ENCODE measurements at places on chromosomes 3 and 15.

- DNase-seq = no peak
These were observed 6.1 kb upstream of the TICRR start for GRCh38 chr15:89569090-89569745.

DNA sequence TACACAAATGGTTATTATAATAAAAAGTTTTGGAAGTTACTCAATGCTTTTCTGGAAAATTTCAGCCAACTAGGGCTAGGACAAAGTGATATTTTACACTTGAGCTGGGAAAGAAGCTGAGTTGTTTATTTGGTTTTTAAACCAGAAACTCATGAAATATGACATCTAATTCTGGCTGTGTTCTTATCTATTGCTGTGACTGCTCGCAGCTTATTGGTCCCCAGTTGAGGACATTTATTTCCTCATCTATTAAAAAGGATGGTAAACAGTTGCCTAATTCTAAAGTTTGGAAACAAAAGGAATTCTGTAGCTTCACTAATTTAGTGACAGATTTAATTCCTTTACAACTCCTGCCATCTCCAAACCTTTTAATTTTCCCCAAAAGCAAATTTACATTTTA lies 487.6 kb upstream of the IL12A start:
- no peak for DNase-seq

DNA sequence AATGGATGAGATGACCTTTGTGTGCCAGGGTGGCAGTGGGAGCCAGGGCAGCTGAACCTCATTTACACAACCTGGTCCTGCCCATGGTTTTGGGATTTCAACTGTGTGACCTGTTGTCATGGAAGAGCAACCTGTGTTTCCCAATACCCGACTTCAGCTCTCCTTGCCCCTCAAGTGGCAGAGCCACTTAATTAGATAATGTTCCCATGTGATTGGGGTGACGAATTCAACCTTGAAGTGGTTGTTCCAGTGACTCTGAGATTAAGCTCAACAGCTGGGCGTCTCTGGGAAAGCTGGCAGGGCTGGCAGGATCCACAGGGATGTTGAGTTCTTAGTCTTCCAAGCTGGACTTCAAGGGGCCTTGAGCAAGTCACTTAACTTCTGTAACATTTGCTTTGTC lies 71.0 kb downstream of the THSD4 start:
- DNase-seq = no peak

DNA sequence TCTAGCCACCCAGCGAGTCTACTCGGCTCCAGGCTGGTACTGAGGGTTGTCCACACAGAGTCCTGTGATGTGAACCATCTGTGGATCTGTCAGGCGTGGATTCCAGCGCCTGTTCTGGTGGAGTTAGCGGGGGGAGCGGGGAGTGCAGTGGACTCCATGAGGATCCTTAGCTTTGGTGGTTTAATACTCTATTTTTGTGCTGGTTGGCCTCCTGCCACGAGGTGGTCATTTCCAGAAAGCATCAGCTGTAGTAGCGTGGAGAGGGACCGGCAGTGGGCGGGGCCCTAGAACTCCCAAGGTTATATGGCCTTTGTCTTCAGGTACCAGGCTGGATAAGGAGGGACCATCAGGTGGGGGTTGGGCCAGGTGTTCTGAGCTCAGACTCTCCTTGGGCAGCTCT lies 446.5 kb downstream of the EDEM1 start:
- DNase-seq = no peak

DNA sequence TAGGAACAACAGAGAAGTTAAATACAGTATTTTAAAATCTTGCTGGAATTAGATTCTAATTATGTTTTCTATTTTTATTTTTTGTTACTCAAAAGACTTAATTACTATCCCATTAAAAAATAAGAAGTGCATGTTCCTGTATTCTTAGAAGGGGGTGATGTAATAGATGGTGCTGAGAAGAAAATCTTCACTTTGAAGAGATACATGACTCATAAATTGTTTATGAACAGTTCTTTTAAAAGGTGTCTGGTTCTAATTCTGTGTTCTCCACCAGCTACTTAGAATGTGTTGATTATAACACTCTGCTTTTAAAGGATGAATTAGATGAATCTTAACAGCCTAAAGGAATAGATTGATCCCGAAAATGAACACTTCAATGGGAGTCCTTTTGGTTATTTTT lies 8.2 kb downstream of the RCN2 start:
- no peak for DNase-seq

GRCh38 chr3:95351158-95351557 lies 1288.3 kb downstream of the NSUN3 start:
- no peak for DNase-seq
